ENCODE measurements at places on chromosomes 12 and 14. TPM values are rescaled to one million over a fixed set of nuclear protein-coding genes. Genes with fewer than 3 reads are reported as not detected.

RND1 gene
- total RNA-seq, result 2.6 TPM

KRT73 gene
- 0.13 TPM for total RNA-seq

TTC9 gene
- total RNA-seq, result 6.5 TPM

RNU4-1 gene
- total RNA-seq, result 628 TPM

TSPAN8 gene
- not detected for total RNA-seq

C1RL gene
- 12.7 TPM for total RNA-seq

TEX22 gene
- total RNA-seq, result 1.4 TPM

ACACB gene
- 7.8 TPM for total RNA-seq

TRHDE gene
- not detected for total RNA-seq

CYP46A1 gene
- total RNA-seq, result 0.07 TPM

DNAH10 gene
- 0.09 TPM for total RNA-seq

MYF5 gene
- total RNA-seq, result not detected

CELA1 gene
- not detected for total RNA-seq

CHGA gene
- total RNA-seq, result not detected

FRMD6 gene
- total RNA-seq, result 2.3 TPM

EML5 gene
- total RNA-seq, result 3.2 TPM

LPAR5 gene
- total RNA-seq, result 10.6 TPM

LALBA gene
- total RNA-seq, result not detected

CDK17 gene
- total RNA-seq, result 34.6 TPM

KLRC2 gene
- total RNA-seq, result 5.7 TPM

PPM1H gene
- 0.13 TPM for total RNA-seq

P3H3 gene
- 2.5 TPM for total RNA-seq

DAO gene
- total RNA-seq, result not detected

GYS2 gene
- total RNA-seq, result not detected

LRRC43 gene
- total RNA-seq, result 0.18 TPM

NGDN gene
- total RNA-seq, result 88.7 TPM

ZDHHC22 gene
- not detected for total RNA-seq

FBLN5 gene
- total RNA-seq, result 0.82 TPM

ARG2 gene
- 2.8 TPM for total RNA-seq

PRB4 gene
- not detected for total RNA-seq

TPH2 gene
- total RNA-seq, result not detected

LHX5 gene
- total RNA-seq, result not detected

All from CD8-positive, alpha-beta memory T cell (primary cell).